ENCODE measurements at places on chromosomes 1 and 21.

- no peak for DNase-seq
Measured at GRCh38 chr21:44929799-44930542, 9.3 kb upstream of the ITGB2 start.

DNA sequence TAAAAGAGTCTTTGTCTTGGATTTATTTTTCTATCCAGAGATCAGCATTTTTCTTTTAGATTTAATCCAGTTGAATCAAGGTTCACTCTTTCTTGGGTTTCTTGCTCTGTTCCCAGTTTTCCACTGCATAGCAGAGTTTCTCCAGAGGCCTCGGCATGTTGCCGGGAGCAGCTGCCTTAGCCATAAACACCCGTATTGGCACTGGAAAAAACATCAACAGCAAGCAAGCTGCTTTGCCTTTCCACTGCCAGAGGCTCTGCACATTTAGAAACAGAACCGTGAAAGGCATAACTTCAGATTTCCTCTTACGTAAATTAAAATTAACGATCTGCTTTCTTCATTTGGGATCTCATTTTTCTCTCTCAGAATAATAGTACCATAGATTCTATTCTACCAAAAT, 181.8 kb upstream of the L1TD1 start:
- no peak for DNase-seq

GRCh38 chr1:21587602-21587953, 78.4 kb downstream of the ALPL start:
- DNase-seq = no peak

GRCh38 chr1:55617288-55617982, 402.3 kb upstream of the USP24 start:
- DNase-seq = no peak

All from stimulated activated CD8-positive, alpha-beta memory T cell treated with anti-CD3 and anti-CD28 coated beads, Interleukin-7, amount 100 ng/mL, for 24 hours (primary cell).